ENCODE measurements at places on chromosomes 11 and 22.

GRCh38 chr11:67435031-67435726 is 2.3 kb downstream of the PTPRCAP start:
- DNase-seq, result no peak

GRCh38 chr11:76763573-76764346 is 19.4 kb upstream of the TSKU start:
- peak; percentile 89 for DNase-seq

GRCh38 chr11:88327061-88327460 is 10.5 kb downstream of the CTSC start:
- DNase-seq, result no peak

- no peak for DNase-seq
Observed at GRCh38 chr11:68579455-68579854, 104.9 kb upstream of the GAL start.

GRCh38 chr11:93528252-93528651 is 14.9 kb downstream of the SMCO4 start:
- no peak for DNase-seq

DNA sequence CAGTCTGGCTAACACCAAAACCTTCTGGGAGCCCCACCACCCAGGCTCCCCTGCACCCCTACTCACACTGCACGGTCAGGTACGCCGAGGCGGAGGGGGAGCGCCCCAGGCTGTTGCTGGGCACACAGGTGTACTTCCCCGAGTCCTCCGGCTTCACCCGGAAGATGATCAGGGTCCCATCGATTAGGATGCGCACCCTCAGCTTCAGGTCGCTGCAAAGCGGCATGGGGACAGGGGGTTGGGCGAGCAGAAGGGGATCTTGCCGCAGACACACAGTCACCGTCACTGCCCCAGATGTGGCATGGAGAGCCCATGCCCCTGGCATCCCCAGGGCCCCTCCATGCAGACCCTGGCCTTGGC is 21.2 kb downstream of the IGSF9B start:
- DNase-seq, result no peak

- no peak for DNase-seq
Observed at GRCh38 chr11:14237444-14237961, 121.5 kb downstream of the RRAS2 start.

DNA sequence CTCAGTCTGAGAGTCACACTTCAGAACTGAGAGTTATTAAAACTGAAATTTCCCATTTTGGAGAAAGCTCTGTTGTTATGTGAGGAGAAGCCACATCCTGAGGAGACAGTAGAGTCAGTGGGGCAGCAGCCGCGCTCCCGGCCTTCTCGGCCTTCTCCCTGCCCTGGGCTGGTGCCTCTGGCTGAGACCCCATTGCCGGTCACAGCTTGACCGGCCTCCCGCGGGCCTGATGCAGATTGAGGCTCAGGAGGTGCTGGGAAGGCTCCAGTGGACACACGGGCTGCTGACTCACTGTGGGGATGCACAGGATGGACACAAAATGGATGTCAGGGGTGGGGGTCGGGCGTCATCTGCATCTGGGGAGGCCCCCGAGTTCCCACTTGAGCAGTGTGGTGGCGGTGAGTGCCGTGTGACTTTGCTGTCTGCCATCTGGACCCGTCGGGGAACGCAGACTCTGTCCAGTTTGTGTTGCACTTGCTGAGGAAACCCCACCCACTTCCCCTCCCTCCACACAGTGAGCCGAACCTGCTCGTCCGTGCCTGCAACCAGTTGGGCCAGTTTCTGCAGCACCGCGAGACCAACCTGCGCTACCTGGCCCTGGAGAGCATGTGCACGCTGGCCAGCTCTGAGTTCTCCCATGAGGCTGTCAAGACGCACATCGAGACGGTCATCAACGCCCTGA is 50.1 kb downstream of the MUC6 start:
- no peak for DNase-seq

DNA sequence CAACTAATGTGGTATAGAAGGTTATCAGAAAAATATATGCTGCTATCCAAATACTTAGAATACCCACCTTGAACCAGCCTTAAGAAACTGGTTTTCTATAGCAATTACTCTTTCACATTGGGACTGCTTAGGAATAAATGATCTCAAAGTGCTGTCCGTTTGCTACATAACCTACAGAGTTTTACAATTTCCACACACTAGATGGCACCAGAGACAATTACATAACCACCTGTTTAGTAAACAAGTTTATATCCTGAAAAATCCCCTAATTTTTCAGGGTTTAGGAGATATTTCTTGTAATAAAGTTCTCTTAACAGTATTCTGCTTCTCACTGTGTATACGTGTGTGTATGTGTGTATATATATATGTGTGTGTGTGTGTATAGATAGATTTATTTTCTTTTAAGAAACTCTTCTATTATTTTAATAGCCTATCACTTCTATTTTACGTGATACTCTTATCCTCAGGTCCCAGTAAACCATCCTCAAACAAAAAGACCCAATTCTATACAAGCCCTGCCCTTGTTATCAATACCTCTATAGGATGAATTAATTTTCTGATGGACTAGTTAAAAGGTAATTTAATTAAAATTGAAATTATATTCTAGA is 6.7 kb upstream of the OR5I1 start:
- DNase-seq, result no peak

- DNase-seq, result no peak
Observed at GRCh38 chr11:17905477-17905876, 107.4 kb downstream of the SERGEF start.

- no peak for DNase-seq
Observed at GRCh38 chr11:88626216-88626615, 288.7 kb upstream of the CTSC start.

- DNase-seq, result peak; percentile 70
Observed at GRCh38 chr11:10657308-10658271, 36.0 kb downstream of the IRAG1 start.
